MV-4-11 (cell line): ENCODE measurements at places on chromosomes 7 and 10.

GRCh38 chr7:92934096-92934495 lies 97.7 kb upstream of the CDK6 start:
- no peak for DNase-seq

GRCh38 chr7:159038066-159038465 lies 106.6 kb downstream of the VIPR2 start:
- no peak for DNase-seq

- DNase-seq = no peak
These were observed 205.9 kb downstream of the BICC1 start for GRCh38 chr10:58718596-58718995.

- DNase-seq = no peak
These were observed 183.4 kb downstream of the DNAJB6 start for GRCh38 chr7:157520249-157520648.

GRCh38 chr10:59913547-59914237 lies 7.3 kb upstream of the CCDC6 start:
- no peak for DNase-seq

DNA sequence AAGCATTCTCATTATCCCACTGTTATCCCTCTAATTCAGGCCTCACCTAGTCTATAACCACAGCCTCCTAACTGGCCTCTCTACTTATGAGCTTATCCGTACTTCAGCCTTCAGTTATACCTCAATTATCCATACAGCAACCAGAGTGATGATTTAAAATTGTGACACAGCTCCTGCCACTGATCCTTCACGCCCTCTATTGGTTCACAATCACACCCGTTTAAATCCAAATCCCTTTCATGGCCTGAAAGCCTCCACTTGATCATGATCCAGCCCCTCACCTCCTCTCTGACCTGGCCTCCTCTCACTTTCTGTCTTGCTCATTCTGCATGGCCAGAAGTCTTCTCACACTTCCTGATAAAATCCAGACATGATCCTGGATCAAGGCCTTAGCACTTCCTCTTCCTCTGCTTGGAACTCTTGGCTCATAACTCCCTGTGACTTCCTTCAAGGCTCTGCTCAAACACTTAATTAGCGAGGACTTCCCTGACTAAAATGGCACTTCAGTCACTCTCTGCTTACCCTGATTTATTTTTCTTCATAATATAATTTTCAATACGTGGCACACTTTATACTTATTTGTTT lies 19.0 kb upstream of the TMEM26 start:
- DNase-seq = peak; percentile 9

GRCh38 chr7:142919656-142920055 lies 13.9 kb downstream of the TRPV5 start:
- DNase-seq = no peak

GRCh38 chr7:142586611-142587010 lies 162.7 kb upstream of the PRSS1 start:
- no peak for DNase-seq

DNA sequence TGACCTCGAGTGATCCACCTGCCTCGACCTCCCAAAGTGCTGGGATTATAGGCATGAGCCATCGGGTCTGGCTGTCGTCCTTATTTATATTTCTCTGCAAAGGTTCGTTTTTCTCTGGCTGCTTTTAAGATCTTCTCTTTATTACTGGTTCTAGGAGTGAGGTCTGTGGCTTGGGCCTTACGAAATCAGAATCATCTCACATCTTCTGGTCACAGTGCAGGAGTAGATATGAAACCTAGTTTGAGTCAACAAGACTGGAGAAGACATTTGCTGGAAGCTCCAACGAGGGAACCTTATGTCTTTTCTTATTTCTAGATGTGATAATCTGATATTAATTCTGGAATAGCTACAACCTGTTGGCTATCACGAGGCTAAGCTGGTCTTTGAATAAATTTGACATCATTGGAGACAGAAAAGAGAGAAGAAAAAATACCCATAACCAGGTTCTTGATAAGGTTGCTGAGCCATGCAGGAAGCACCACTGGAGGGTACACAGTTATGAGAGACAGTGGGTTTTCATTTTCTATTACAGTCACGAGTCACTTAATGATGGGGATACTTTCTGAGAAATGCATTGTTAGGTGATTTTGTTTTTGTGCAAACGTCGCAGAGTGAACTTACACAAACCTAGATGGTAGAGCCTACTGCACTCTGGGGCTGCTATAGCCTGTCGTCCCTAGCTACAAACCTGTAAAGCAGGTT lies 25.6 kb upstream of the IL15RA start:
- peak; percentile 68 for DNase-seq

- peak; percentile 91 for DNase-seq
These were observed 65.0 kb downstream of the STK17A start for GRCh38 chr7:43647673-43648472.

DNA sequence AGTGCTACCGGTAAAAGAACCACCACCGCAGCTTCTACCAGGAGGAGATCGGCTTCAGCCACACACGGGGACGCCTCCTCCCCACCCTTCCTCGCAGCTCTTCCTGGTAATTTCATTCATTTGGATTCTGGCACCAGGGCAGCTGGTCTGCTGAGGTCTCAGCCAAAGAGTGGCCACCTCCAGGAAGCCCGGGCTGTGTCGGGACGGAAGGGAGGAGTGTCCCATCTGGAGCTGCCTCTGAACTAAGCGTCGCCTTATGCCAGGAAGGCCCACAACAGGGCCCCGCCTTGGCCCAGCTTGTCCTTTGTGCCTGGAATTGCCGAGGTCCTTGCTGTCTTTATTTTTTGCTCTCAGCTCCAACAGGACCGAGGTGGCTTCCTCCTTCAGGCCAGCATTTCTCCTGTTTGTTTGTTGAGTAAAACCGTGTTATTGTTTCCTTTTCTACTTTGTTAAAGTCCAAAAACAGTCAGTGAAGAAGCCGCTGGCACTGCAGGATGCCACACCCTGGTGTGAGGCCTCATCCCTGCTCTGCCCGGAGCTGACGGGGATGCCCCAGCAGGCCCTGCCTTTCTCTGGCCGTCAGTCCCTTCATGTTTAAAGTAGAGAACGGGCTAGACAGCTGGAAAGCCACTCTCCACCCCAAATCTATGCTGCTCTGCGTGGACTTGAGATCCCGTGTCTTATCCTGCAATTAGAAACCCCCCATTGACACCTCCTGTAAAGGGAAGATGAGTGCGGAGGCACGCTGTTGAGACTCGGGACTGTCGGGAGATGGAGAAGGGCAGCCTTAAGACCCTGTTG lies 24.5 kb upstream of the TTYH3 start:
- no peak for DNase-seq

DNA sequence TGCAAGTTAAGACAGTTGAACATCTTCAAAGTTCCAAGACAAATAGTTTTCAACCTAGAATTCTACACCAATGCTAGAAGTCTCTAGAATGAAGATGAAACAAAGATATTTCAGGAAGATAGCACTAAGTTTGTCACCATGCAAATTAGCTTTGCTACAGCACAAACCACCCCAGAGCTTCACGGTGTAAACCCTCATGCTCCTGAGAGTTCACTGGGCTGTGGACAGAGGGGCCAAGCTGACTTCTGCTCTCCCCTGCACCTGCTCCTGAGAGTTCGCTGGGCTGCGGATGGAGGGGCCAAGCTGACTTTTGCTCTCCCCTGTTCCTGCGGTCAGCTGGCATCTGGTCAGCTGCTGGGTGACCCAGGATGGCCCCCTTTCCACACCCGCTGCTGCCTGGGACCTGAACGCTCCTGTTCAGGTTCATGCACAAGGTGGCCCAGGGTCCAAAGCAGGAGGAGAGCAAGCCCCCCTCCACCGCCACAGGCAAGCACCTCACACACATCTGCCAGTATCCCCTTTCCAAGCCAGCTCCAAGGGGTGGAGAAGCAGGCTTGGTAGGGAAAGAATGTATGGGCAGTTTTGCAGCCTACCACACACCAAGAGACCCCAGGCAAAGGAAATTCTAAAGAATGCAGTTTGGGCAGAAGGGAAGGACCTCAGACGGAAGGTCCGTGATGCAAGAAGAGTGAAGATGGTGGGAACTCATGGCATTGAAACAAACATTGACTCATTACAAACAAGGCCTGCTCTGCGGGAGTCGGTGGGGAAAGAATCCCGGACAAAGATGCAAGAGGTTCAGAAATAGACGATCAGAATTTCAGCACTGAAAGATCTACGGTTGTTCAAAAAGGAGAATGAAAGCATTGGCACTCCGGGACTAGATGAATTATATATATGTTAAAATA lies 137.8 kb upstream of the PPP2R2D start:
- DNase-seq = no peak

DNA sequence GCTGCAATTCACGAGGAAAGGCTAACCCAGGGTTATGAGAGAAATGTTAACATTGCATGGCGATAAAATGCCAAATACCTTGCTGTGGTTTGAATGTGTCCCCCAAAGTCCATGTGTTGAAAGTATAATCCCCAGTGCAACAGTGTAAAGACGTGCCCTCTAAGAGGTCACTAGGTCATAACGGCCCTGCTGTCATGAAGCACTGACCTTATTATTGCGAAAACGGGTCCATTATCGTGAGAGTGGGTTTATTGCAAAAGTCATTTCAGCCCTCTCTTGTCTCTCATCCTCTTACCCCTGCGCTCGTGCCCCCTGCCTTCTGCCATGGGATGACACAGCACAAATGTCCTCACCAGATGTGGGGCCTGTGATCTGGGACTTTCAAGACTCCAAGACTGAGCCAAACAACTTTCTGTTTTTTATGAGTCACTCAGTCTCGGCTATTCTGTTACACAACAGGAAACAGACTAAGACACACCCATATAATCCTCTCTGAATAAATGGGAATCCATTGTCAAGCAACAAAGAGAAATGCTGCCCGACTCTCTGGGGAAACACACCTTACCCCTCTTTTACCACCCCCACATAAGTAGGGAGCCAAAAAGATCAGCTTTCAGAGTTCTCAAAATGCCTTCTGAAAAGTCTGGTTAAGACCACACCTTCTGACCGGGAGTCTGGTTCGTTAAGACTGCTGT lies 73.1 kb upstream of the UCN3 start:
- DNase-seq = peak; percentile 100

DNA sequence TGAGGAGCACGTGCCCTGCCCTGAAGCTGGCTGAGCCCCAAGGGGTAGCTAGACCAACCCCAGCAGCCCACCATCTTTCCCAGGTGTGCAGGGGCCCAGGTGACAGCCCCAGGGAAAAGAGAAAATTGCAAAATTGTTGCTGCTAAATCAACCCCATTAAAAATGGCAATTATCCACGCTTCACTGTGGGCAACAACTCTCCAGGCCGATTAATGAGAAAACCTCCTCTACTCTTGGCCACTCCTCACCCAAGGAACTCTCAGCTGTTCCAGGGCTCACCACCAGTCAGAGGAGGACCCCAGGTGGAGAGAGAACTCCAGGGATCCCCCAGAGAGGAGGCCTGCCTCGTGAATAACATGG lies 516.1 kb upstream of the MGMT start:
- DNase-seq = no peak

DNA sequence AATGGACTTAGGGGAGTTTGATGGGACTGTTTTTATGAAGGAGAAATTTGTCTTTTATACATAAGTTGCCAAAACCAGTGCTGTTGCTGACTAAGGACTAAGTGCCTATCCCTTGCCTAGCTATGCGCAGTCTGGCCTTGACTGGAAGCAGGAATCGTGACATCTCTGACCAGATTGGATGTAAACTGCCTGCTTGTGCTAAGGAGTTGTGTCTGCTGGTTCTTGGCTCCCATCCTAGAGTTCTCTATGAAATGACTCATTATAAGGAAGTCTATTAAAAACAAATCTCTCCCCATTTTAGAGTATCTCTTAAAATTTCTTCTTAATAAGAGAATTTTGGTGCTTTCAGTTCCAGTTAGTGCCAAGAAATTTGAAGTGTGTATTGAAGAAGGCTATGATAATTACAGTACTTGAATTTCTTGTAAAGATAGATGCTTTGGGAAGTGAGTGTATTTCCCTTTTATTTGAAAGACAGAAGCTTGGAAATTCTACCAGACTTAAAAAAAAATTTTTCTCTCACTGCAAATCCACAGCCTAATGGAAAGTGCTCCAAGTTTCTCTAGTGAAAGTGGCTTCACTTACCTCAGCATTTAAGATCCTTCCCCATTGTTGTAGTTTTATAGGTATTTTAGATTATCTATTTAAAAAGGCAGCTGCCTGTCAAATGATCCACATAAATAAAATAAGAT lies 77.6 kb downstream of the BICC1 start:
- DNase-seq = no peak

DNA sequence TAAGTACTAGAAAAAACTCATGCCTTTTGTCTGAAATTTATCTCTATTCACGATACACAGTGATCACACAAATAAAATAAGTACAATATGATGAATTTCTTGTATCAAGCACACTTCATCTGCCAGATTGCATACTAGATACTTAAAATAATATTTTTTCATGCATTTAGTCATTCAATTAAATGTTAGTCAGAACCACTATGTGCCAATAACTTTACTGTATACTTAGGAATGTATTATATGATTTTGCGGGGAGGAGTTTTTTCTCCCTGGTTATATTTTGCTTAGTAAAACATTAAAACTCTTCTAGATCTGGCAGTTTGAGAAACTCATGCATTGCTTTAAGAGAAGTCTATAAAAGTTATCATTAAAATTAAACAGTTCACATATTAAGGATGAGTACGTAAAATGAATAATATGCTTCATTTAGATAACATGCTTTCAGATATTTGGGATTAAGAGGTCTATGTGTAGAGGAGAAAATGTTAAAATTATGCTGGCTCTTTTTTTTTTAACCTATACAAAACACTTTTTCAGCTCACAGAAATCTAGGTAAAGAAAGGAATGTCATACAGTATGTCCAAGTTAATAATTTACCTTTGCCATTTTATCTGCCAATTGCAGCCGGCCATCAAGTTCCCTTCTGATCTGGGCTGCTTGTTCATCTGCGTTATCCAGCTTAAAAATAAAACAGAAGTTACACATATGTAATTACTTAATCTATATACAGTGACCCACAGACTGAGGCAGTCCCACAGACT lies 70.1 kb downstream of the RNF133 start:
- DNase-seq = no peak

DNA sequence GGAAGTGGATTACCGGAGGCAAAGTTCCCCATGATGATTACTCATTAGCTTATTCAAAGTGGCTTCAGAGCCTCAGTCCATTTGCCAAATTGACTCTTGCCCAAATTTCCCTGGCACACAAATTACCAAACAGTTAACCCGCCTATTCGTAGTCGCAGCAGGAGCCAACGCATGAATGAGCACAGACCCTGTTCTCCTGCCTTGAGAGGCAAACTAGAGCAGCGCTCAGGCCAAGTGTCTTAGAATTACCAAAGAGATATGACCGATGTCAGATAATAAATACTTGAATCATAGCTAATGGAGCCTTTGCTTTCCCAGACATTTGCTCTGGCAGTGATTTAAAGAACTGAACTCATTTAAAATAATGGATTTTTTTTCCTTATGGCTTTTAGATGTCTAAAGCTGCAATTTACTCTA lies 64.9 kb downstream of the CTTNBP2 start:
- DNase-seq = no peak

DNA sequence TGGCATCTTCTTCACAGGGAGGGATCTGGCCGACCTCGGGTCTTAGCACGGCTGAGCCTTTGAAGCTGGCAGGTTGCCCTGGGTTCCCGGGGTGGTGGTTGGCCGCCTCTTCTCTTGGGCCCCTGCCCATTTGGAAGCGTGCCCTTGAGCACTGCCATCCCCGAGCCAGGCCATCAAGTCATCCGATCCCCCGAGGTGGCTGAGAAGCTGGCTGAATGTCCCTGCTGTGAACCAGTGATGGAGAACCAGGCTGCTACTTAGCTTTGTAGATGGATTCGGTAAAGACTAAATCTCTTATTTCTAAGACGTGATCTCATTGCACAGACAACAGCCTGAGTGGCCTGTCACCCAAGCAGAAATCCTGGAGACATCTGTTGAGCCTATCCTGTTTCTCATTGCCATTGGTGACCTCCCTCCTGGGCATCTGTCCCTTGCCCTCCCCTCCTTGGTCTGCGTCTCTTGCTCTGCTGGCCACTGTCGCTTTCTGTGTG lies 74.3 kb downstream of the GRK5 start:
- DNase-seq = no peak
